ENCODE measurements at places on chromosomes 3 and 15.
A peak's percentile ranks its signal among the peaks of the same experiment; 100 is the strongest.

GRCh38 chr3:32815841-32816438, 1.9 kb upstream of the TRIM71 start:
- DNase-seq: no peak

DNA sequence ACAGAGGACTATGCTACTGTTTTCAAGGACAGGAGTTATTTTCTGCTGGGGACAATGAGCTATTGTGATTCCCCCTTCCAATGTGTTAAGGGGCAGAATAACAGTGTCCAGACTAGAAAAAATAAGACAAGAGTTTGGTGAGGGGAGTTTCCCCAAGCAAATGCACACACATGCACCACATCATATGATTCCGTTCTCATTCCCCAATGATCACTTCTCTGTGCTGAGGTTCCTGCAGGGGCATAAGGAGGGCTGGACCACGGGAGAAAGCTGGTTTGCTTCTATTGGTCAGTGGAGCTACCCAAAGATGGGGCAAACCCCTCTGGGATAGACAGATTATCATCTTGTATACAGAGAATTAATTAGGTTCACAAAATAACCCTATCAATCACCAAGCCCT, 80.6 kb downstream of the RBPMS2 start:
- DNase-seq: no peak

DNA sequence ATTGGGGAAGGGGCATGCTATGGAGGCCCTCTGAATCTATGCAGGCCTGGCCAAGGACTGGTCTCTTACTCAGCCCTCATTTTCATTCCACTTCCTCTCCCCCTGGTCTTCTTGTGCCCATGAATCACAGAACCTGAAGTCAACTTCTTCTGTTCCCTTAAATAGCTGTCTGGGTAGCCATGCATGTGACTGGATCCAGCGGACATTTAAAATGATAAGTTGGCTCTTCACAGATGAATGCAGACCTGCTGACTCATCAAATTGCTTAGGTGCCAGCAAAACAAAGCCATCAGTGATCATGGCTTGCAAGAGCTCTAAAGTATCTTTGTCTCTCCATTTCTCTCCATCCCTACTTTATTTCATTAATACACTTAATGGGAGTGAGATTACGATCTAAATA, 90.1 kb upstream of the CADPS start:
- DNase-seq: no peak

DNA sequence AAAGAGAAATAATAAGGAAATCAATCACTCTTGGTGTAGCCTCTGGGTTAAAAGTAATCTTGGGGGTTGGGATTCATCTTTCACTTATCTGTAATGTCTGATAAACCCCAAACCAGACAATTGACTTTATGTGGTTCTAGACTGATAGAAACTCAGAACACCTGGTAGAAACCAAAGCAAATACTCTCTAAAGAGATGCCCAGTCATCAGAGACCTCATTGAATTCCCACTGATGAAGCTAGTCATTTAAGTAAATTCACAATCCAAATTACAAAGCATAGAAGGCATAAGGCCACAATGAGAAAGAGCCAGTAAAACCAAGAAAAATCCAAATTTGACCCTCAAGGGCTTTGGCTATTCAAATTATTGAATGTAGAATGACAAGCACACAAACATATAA, 250.6 kb downstream of the MBNL1 start:
- DNase-seq: no peak

GRCh38 chr15:59104602-59104911, 389 bp upstream of the CCNB2 start:
- DNase-seq: no peak

DNA sequence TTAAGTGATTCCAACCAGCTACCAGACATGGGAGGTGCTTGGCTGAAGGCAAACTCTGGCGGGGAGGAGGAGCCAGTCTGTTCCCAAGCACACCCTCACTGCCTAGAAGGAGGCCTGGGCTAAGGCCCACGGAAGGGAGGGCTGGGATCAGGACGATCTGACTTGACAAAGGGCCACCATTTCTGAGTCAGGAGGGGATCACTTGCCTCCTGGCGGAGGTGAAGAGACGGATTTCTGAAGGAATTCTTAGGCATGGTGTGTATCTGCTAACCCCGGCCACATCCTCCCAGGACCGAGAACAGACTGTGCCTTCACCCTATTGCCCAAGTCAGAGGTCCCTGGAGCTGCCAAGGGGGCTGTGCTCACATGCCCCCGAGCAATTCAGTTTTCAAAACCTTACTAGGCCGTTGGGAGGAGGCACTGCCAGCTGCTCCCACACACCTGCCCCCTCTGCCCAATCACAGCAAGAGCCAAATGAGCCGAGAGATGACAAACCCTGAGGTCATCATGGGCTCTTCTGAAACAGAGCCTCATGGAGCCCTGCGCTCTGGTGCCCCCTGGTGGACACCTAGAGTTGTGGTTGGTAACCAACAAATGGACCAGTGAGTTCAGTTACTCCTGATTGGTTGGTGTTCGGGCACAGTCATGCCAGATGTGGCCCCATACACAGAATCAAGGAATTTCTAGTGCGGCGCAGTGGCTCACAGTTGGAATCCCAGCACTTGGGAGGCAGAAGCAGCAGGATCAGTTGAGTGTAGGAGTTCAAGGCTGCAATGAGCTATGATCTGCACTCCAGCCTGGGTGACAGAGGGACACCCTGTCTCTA, 6.5 kb upstream of the TNK2 start:
- DNase-seq: peak; percentile 95

GRCh38 chr3:188627652-188628051, 473.7 kb downstream of the LPP start:
- DNase-seq: no peak

All from hematopoietic multipotent progenitor cell treated with erythropoietin and hydrocortisone succinate and interleukin-3 and kit ligand, for 8 days (in vitro differentiated cells).